ENCODE measurements at places on chromosomes 3 and 15.
A peak's percentile ranks its signal among the peaks of the same experiment; 100 is the strongest.

DNA sequence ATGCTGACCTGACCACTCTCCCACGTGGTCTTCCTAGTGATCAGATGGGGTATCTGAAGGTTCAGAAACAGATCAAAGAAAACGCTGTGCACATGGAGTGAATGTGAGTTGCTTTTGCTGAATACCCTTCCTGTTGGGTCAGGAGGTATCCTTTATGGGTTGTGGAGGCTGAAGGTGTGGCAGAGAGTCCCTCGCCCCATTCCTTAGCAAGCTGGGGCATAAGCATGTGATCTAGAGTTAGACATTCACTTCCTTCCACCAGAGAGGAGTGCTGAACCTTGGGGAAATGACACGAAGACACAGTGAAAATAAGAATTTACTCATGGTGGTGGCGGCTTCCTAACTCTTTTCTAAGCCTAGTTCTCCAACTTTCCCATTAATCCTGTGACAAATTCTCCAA lies 27.8 kb upstream of the SPTBN5 start:
- DNase-seq: no peak

DNA sequence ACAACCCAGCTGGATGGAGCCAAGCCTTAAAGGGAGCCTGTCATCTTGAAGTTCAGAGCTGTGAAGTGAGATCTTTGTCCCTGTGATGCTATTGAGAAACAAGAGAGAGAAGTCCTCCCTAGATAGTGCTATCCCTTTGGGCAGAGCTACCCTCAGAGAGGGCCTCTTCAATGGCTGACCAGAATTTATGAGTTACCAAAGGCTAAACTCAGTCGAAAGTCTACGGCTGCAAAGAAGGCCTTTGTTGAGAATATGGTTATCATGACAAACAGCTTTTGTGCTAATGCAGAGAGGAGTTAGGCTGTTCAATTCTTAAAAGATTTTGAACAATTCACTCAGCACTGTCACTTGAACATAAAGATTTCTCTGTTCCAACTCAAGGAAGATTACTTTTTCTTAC lies 65.9 kb upstream of the C3orf80 start:
- no peak for DNase-seq

- no peak for DNase-seq
Observed at GRCh38 chr15:99441871-99442251, 123.9 kb upstream of the MEF2A start.

GRCh38 chr15:52103217-52104207 lies 9.1 kb downstream of the BCL2L10 start:
- DNase-seq: no peak

GRCh38 chr3:125403789-125404188 lies 28.7 kb upstream of the ZNF148 start:
- no peak for DNase-seq

- DNase-seq: peak; percentile 21
Observed at GRCh38 chr3:188323067-188323842, 169.3 kb downstream of the LPP start.

- DNase-seq: no peak
Observed at GRCh38 chr3:99842826-99843589, 25.3 kb downstream of the CMSS1 start.

DNA sequence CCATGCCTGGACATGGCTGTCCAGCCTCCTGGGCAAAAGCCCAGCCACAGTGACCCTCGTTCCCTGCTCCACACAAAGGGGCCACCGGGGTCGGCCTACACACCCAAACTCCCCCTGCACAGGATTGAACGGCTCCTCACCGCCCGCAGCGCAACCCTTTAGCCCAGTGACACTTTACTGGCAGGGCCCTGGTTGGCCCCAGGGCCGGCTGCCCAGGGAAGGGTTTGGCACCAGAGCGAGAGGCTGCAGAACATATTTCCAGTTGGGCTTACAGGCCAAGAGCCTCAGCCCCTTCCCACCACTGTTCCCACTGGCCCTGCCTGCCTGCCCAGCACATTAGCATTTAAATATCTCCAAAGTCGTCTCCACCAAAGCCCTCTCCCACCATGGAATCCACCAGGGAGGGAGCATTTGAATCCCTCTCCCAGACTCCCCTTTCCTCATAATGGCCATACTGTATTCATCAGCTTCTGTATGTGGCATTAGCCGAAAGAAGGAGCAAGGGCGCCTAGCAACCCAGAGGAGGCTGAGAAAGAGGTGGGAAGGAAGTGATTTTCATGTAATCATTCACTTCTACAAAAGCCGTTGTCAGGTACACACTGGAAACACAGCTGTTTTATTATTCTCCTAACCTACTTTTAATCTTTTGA lies 85.4 kb downstream of the SLC6A11 start:
- DNase-seq: no peak

GRCh38 chr15:41993472-41994170 lies 21.3 kb upstream of the EHD4 start:
- DNase-seq: no peak

DNA sequence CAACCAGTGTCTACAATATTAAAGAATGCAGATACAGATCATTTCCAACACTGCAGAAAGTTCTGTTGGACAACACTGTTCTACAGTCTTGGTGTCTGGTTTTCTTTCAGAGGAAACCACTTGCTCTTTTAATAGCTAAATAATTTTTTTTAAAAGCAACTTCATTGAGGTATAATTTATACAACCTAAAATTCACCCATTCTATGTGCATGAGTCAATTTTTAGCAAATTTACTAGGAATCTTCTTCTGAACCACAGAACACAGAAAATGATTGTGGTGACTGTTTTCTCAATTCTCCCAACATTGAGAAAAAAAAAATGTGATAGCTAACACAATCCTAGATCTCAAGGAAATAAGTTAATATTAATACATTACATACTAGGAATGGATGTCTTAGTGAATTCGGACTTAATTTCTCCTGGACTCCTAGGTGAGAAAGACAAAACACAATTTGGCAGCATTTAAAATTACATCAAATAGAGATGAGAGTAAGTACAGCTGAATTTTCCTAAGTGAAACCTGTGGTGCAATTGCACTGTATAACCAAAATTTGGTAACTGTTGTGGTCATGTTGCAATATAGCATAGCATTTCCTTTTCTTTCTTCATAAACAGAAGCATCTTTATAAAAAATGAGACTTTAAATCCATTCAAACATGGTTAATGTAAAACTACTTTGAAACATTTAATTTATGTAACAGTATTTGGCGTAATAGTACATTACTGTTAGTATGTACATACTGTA lies 15.3 kb upstream of the PLCL2 start:
- DNase-seq: no peak

GRCh38 chr3:129663930-129664646 lies 57.6 kb upstream of the PLXND1 start:
- DNase-seq: no peak

- no peak for DNase-seq
Observed at GRCh38 chr3:64873400-64873799, 185.6 kb upstream of the ADAMTS9 start.

GRCh38 chr15:91889111-91889815 lies 35.8 kb downstream of the SLCO3A1 start:
- DNase-seq: no peak

- peak; percentile 27 for DNase-seq
Observed at GRCh38 chr15:84715441-84716035, 401 bp downstream of the SEC11A start.

- DNase-seq: peak; percentile 25
Observed at GRCh38 chr3:28667646-28668621, 319.3 kb upstream of the AZI2 start.

- DNase-seq: no peak
Observed at GRCh38 chr3:43733459-43734384, 43.0 kb downstream of the ABHD5 start.

GRCh38 chr3:30227571-30228301 lies 378.7 kb upstream of the TGFBR2 start:
- DNase-seq: no peak

DNA sequence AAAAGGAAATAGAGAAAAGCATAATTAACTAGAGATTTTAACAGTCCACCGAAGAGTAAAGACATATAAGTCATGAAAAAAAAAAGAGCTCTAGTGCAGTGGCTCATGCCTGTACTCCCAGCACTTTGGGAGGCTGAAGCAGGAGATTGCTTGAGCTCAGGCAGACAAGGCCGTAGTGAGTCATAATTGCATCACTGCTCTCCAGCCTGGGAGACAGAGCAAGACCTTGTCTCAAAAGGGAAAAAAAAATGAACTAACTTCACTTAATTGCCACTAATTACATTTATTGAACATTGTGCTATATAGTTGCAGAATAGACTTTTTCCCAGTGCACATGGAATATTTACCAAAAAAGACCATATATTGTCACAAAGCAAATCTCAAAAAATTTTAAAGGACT lies 221.8 kb downstream of the CBLB start:
- no peak for DNase-seq

GRCh38 chr3:14431917-14432834 lies 29.8 kb downstream of the SLC6A6 start:
- peak; percentile 93 for DNase-seq

DNA sequence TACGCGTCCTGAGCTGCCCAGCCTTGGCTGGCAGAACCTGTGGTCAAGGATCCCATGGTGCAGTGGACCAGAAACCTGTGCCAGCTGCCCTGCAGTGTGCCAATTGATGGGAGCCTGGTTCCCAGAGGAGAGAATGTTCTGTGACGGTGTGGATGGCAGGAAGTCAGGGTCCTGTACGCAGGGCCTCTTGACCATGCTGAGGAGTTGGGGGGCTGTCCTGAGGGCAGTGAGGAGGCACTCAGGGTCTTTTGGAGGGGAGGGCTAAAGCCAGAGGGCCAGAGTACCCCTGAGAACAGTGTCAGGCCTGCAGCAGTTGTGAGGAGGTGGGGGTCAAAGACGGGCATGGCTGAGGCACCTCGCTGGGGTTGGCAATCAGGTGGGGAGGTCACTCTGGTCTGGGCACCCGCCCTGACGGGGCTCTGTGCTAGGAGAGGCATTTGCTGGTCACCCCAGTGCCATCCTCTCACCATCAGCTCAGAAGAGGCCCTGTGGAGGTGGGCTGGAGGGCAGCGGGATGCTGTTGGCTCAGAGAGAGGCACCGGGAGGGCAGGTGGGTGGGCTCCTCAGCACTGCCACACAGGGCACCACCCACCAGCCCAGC lies 61.0 kb downstream of the SCN5A start:
- DNase-seq: no peak

- DNase-seq: no peak
Observed at GRCh38 chr15:83516935-83517334, 69.8 kb downstream of the SH3GL3 start.

GRCh38 chr3:7640787-7641186 lies 779.9 kb downstream of the GRM7 start:
- no peak for DNase-seq

- DNase-seq: no peak
Observed at GRCh38 chr3:141610939-141611338, 124.1 kb downstream of the RASA2 start.

- DNase-seq: no peak
Observed at GRCh38 chr15:80081390-80081789, 21.9 kb downstream of the ZFAND6 start.

- no peak for DNase-seq
Observed at GRCh38 chr3:51283421-51283820, 101.7 kb upstream of the MANF start.
